ENCODE measurements at places on chromosomes 5 and 9. TPM values are rescaled to one million over a fixed set of nuclear protein-coding genes. Genes with fewer than 3 reads are reported as not detected.

DNA sequence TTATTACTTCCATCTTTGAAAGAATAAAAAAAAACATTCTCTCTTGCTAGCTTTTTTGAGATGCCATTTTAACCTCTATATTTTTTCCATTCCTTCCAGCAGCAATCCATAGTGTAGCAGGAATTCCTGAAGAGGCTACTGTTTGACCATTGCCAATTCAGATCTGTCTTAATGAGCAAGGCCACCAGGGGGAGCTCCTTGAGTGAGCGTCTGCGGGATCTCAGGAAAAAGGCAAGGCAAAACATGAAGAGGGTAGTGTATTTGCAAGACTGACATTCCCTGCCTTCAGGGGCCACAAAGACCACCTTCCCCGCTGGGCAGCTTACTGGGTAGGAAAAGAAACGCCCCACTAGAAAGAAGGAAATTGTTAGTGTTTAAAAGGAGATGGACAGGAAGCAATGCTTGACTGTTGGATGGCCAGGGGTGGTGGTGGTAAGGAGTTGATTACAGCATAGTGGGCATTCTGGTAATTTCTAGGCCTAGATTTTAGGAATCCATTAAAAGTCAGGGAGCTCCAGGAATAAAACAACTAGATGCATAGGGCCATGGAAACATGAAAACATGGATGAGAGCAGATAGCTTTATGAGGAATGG lies 206.6 kb upstream of the HAPLN1 start:
- peak; percentile 17 for DNase-seq
- H3K27me3 ChIP-seq = no peaks in the 10 kb centered on the region
- H3K36me3 ChIP-seq = no peaks in the 10 kb centered on the region
- no peak overlapping the region for H3K27ac ChIP-seq
- no peaks in the 10 kb centered on the region for H3K4me1 ChIP-seq
- no peak overlapping the region for H3K4me3 ChIP-seq

DNA sequence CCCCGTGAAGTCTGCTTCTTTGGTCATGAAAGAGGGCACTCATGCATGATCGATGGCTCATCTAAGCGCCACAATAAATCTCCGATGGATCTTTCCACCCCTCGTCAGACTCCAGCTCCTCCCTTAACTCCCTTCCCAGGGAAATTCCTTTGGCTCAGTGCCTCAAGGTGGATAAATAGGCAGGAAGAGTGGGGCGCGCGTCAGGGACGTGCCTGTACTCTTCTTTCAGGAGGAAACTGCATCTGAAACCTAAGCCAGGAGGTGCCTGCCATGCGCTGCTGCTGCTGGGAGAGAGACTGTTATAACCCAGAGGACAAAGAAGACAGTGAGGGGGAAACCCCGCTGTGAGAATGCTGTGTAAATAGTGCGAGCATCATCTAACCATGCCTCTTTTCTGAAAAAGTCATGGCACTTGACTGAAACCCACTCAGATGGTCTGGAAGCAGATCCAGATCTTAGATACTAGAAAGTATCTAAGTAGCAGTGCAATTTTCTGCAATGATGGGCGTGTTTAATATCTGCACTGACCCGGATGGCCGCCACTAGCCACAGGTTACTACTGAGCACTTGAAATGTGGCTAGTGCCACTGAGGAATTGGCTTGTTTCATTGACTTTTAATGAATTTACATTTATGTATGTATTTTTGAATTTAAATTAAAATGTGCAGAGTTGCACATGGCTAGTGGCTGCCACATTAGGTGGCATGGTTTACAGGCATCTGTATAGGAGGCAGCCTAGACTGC lies 120.3 kb upstream of the BASP1 start:
- no peaks in the 10 kb centered on the region for H3K36me3 ChIP-seq
- no peak overlapping the region for H3K27ac ChIP-seq
- no peaks in the 10 kb centered on the region for H3K27me3 ChIP-seq

- H3K4me3 ChIP-seq = no peak overlapping the region
- H3K36me3 ChIP-seq = no peaks in the 10 kb centered on the region
- no peaks in the 10 kb centered on the region for H3K4me1 ChIP-seq
- no peaks in the 10 kb centered on the region for H3K27me3 ChIP-seq
- H3K27ac ChIP-seq = no peak overlapping the region
These were observed 64.3 kb upstream of the SLC25A51 start for GRCh38 chr9:37968228-37968701.

GRCh38 chr5:80963966-80964481 lies 3.9 kb downstream of the RASGRF2 start:
- H3K4me1 ChIP-seq = peaks cover 3% of the 10 kb centered on the region
- no peak for DNase-seq
- H3K27me3 ChIP-seq = peaks cover 21% of the 10 kb centered on the region
- no peaks in the 10 kb centered on the region for H3K36me3 ChIP-seq
- no peak overlapping the region for H3K4me3 ChIP-seq

GRCh38 chr5:88819301-88819999 lies 63.5 kb downstream of the MEF2C start:
- peaks cover 51% of the 10 kb centered on the region for H3K4me1 ChIP-seq
- peaks cover 56% of the 10 kb centered on the region for H3K36me3 ChIP-seq
- peak overlapping the region; percentile 35 for H3K4me3 ChIP-seq
- H3K27me3 ChIP-seq = no peaks in the 10 kb centered on the region

DNA sequence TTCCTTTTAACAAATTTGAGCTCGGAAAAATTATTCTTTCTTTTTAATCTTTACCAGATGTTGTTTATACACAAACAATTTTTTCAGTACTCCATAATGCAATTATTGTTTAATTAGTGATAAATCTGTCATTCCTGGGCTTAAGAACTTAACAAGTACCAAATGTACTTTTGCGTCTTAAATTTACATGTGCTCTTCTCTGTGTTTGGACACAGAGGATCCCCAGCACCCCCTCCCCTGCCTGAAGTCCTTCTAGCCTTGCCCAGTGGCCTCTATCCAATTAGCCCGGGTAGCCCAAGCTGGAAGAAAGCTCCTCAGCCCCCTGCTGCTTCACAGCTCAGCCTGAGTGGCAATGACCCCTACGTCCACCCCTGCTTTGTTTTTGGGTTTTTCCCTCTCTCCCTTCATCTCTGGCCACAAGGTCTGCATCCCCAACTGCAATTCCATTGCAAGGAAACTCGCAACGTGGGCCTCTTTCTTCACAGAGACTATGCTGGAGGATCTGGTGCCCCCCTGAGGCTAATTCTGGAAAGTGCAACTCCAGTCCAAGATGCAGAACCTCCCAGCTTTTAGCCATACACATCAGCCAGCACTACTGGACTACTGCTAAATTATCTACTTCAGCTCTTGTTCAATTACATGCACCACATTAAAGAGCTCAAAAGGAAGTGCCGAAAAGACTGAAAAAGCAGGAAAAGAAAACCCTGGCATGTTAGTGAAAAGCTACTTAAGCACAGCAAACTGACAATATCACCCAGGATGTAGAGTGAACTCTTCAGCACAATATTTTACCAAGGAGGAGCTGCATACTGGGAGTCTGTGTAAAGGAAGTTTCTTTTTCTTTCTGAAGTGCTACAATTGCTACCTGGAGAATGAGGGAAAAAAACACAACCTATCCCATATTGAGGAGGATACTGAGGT lies 186.2 kb downstream of the FANCC start:
- H3K27ac ChIP-seq = no peak overlapping the region
- H3K4me3 ChIP-seq = no peak overlapping the region
- peak; percentile 51 for DNase-seq
- peaks cover 5% of the 10 kb centered on the region for H3K4me1 ChIP-seq
- no peaks in the 10 kb centered on the region for H3K27me3 ChIP-seq

DNA sequence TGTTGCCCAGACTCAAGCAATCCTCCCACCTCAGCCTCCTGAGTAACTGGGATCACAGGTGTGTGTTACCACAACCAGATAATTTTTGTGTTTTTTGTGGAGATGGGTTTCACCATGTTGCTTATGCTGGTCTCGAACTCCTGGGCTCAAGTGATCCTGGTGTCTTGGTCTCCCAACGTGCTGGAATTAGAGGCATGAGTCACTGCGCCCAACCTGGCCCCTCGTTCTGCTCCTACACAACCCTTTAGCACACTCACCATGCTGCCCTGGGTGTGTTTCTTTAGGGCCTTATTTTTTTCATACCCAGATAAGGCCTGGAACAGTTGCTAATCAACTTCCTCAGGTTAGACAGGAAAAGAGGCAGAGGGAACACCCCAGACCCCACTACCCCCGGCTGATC lies 2.6 kb downstream of the PDZD2 start:
- peaks cover 13% of the 10 kb centered on the region for H3K27me3 ChIP-seq
- peaks cover 13% of the 10 kb centered on the region for H3K4me1 ChIP-seq
- DNase-seq = no peak
- no peak overlapping the region for H3K4me3 ChIP-seq

DNA sequence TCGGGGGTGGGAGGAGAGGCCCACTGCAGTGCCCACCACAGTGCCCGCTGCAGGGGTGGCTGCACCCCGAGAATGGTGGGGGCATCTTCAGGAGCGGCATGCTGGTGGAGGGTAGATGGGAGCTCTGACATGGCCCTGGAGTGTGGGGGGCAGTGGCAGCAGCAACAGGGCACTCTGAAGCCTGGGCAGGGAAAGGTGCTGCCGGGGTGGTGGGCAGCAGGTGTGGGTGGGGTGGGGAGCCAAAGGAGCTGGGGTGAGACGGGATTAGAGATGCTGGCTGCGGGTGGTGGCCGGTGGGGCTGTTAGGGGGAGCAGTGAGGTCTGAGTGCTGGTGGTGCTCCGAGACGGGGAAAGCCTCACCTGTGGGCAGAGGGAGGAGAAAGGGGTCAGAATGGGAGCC lies 18.0 kb downstream of the FAM193B start:
- no peak overlapping the region for H3K27ac ChIP-seq
- DNase-seq = no peak
- H3K4me3 ChIP-seq = no peak overlapping the region
- no peaks in the 10 kb centered on the region for H3K4me1 ChIP-seq

- no peaks in the 10 kb centered on the region for H3K36me3 ChIP-seq
- no peak overlapping the region for H3K27ac ChIP-seq
- no peak overlapping the region for H3K4me3 ChIP-seq
- DNase-seq = no peak
- H3K4me1 ChIP-seq = no peaks in the 10 kb centered on the region
These were observed 339.7 kb upstream of the POU5F2 start for GRCh38 chr5:94081088-94081487.

Gene NTNG2
- 6.6 TPM for total RNA-seq

Gene IFNE
- not detected for total RNA-seq

Gene MEGF9
- total RNA-seq = 11.6 TPM

Gene HMHB1
- total RNA-seq = not detected

Data from B cell (primary cell).